ENCODE measurements at places on chromosomes 3 and 15.

DNA sequence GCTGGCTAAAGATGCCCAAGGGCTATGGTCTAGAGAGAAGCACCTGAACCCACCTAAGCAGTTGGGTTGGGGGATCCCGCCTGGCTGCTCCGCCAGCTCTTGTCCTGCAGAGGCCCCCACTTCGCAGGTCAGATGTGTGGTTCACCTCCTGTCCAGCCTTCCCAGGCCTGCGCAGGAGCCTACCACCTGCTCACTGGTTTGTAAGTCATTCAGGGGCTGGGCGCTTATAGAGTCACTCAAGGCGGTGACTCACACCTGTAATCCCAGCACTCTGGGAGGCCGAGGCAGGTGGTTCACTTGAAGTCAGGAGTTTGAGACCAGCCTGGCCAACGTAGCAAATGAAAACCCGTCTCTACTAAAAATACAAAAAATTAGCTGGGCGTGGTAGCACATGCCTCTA lies 3.9 kb upstream of the FURIN start:
- no peak for DNase-seq

DNA sequence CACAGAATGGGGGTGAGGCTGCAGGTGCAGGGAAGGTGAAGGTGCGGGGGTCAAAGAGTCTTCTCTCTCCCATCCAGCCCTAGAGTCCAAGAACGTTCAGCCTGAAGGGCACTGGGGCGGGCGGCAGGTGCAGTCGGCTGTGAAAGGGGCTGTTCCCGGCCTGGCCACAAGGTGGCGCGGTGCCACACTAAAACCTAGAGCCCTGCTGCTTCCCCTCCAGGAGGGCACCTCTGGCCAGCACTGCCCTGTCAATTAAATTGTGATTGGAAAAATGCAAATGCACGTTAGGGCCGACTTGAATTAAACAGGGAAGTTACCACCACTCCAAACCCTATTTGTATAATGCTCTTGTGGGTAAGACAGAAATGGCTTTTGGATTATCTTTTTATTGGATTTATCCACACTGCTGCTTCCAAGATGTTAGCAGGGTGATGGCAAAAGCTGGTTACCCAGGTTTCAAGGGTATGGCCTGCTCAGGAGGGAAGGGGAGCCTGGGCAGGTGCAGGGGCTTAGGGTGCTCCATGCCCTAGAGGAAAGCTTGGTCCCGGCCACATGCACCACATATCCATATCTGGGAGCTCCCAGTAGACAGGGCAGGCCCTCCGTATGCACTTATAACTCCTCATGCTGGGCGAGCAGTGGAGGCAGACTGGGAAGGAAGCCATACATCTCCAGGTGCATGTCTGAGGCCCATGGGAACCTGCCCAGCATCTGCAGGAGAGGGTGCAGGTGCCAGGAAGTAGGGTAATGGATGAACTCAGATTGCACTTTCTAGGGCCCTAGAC lies 119.8 kb downstream of the ADCY5 start:
- DNase-seq, result peak; percentile 67

DNA sequence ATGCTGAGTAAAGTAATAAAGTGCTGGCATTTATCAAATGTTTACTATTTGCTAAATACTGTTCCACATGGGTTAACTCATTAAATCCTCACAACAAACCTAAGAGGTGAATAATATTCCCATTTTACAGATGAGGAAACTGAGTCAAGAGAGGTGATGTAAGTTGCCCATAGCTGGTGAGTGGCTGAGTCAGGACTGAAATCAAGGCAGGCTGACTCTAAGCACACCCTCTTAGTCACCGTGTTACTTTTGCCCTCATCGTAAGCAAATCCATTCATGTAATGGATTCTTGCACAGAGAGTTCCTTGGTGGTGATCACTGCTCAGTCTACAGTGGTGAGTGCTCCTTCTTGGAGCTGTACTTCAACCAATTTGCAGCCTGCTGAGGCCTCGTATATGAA lies 28.9 kb upstream of the PTX3 start:
- no peak for DNase-seq

- DNase-seq, result no peak
Observed at GRCh38 chr3:42117175-42118008, 26.2 kb downstream of the TRAK1 start.

DNA sequence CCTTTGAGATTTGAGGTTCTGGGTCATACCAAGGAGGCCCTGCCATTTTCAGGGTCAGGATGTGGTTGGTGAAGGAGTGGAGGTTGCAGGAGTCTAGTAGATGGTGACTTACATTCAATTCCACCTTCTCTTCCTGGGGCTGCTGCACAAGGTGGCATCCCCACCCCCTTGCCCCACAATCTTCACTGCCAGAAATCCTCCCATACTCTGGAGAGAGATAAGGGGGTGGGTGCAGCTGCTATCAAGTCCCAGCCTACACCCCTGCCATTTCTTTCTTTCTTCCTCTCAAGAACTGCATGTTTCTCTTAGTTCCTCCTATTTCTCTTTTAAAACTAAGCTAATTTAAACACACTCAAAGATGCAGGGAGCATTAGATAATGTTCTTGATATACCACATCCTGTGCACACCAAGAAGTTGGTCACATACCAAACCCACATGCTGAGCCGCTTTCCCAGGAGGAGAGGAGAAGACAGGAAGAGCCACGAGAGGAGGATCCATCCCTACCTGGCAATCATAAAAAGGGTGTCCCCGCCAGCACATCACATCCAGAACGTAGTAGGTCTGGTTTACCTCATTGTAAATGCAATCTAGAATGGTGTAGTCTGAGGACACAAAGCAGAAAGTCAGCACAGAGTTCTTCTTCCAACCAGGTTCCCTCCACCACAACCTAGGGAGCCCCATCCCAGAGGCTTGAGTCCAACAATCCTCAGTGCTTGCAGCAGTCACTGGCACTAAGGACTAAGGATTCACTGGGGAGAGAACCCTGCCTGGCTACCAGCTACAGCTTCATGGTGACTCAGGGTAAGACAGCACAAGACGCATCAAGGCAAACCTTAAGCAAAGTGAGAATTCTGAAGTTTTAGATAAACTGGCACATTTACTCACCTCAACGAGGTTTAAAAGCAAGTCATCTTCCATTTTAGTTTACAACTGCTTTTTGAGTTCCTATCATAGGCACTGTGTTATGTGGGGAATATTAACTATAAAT lies 18.5 kb downstream of the SNUPN start:
- DNase-seq, result no peak

DNA sequence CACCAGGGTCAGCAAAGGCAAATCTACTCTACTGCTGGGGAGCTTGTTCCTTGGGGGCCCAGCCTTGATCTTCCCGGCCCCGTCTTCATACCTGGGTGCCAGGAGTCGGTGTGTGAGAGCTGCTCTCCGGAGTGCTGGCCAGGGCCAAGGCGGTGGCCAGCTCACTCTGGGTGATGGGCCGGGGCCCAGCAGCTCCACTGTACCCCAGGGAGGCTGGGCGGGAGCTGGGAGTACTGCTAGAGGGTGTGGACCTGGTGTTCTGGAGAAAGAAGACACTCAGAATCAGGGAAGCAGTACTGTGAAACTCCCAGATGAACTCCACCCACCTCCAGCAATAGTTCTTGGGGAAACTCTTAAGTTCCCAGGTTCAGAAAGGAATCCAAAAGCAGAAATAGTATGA lies 11.9 kb downstream of the UBL7 start:
- DNase-seq, result no peak

GRCh38 chr3:58863206-58863605 lies 186.6 kb downstream of the CFAP20DC start:
- no peak for DNase-seq

GRCh38 chr3:190169243-190169642 lies 48.5 kb upstream of the P3H2 start:
- no peak for DNase-seq
